ENCODE measurements at places on chromosomes 7 and 10.
A peak's percentile ranks its signal among the peaks of the same experiment; 100 is the strongest.

- no peak for DNase-seq
Measured at GRCh38 chr7:26182706-26183105, 17.8 kb downstream of the HNRNPA2B1 start.

- no peak for DNase-seq
Measured at GRCh38 chr7:28479507-28479947, 67.2 kb downstream of the CREB5 start.

GRCh38 chr10:1199897-1200721 is 143.9 kb downstream of the WDR37 start:
- no peak for DNase-seq

- DNase-seq, result no peak
Measured at GRCh38 chr7:14626076-14626475, 276.5 kb downstream of the DGKB start.

GRCh38 chr7:135877805-135878204 is 99.4 kb downstream of the MTPN start:
- DNase-seq, result peak; percentile 52

DNA sequence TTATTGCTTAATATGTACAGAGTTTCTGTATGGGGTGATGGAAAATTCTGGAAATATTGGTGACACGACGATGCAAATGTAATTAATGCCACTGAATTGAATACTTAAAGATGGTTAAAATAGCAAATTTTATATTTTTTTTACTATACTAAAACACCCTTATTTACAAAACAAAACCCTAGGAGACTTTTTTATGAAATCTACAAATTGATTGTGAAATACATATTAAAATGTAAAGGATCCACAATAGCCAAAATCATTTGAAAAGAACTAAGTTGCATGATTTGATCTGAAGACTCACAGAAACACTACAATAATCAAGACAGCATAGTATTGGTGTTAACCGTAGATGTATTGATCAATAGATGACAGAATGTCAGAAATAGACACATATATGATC is 252.0 kb downstream of the GRM8 start:
- no peak for DNase-seq

- no peak for DNase-seq
Measured at GRCh38 chr7:41222746-41223145, 480.1 kb downstream of the INHBA start.
